ENCODE measurements at places on chromosomes 11 and 22. TPM values are rescaled to one million over a fixed set of nuclear protein-coding genes. Genes with fewer than 3 reads are reported as not detected.

CRYBB3 gene
- not detected for total RNA-seq

LRRN4CL gene
- total RNA-seq: 0.45 TPM

MS4A12 gene
- total RNA-seq: not detected

SYT12 gene
- total RNA-seq: 0.23 TPM

RAG2 gene
- total RNA-seq: not detected

ARHGAP20 gene
- total RNA-seq: 1.3 TPM

TPBGL gene
- not detected for total RNA-seq

ACTN3 gene
- under 0.01 TPM for total RNA-seq

XPNPEP3 gene
- 3.8 TPM for total RNA-seq

APOA4 gene
- not detected for total RNA-seq

UPK3A gene
- total RNA-seq: not detected

LGR4 gene
- total RNA-seq: 38.0 TPM

C22orf42 gene
- total RNA-seq: not detected

All from smooth muscle cell of the coronary artery (primary cell).